RWPE2 (cell line): ENCODE measurements at places on chromosomes 2 and 18.

GRCh38 chr2:155502766-155503165, 804.3 kb downstream of the KCNJ3 start:
- H3K4me1 ChIP-seq = no peaks in the 10 kb centered on the region
- no peak for DNase-seq
- no peak overlapping the region for H3K27ac ChIP-seq
- no peaks in the 10 kb centered on the region for H3K27me3 ChIP-seq
- H3K36me3 ChIP-seq = no peaks in the 10 kb centered on the region
- no peak overlapping the region for H3K4me3 ChIP-seq

DNA sequence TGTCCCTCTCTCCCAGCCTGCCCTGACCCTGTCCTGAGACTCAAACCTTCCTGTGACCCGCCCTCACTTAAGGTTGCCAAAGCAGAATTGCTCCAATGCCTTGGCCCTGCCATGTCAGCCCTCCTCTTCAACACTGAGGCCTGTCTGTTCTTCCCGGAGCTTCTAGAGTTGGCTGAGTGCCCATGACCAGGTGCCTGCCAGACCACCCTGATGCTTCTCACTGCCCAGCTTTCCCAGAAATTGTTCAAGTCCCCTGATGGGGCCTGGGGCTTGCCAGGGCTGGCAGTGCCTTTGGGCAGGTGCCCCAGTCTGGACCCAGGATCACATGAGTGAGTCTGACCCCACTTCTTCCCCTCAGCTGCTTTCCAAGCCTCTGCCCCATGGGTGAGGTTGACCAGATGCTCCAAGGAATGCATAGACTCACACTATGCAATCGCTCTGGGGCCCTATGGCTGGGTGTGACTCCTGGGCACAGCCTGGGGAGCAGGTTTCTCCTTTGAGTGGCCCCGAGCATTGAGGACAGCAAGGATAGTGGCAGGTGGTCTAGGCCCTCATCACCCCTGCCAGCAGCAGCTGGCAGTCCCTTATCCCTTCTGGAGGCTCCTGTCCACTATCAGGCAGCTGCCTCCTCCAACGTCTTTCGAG, 3.1 kb upstream of the INPP5D start:
- no peaks in the 10 kb centered on the region for H3K27me3 ChIP-seq
- no peaks in the 10 kb centered on the region for H3K36me3 ChIP-seq
- no peak for DNase-seq

DNA sequence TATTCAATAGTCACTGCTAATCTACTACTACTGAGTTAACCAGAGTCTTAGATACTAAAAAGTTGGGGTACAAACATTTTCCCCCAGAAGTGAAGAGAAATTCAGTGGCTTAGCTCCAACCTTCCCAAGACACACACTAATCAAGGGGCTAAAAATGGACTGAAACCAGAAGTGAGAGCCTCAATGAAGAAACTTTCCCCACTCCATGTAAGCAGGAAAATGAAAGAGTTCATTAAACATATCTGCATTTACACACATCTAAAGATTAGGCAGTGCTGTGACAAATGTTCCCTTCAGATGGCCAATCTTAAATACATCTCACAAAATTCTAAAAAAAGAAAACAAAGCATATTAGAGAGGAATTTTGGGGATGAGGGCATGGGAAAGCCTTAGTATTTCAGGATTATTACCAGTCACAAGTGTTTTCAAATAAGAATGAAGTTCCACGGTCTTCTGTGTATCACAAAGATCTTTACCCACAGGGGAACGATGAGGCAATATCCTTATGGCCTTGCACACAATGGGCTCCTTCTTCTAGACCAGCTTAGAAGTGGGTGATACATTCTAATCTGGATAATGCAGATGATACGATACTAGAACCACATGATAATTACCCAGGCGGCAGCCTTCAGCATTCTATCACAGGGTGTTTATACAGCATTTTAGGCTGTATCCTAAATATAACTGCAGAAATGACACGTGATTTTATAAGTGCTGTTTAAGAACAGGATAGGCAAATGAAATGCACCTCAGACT, 17.1 kb downstream of the ANKRD44 start:
- H3K4me3 ChIP-seq = no peak overlapping the region
- H3K36me3 ChIP-seq = no peaks in the 10 kb centered on the region
- no peak overlapping the region for H3K27ac ChIP-seq
- DNase-seq = no peak

GRCh38 chr2:16960579-16960978, 294.9 kb upstream of the CYRIA start:
- no peak overlapping the region for H3K4me3 ChIP-seq
- DNase-seq = no peak
- H3K4me1 ChIP-seq = no peaks in the 10 kb centered on the region
- no peaks in the 10 kb centered on the region for H3K36me3 ChIP-seq

DNA sequence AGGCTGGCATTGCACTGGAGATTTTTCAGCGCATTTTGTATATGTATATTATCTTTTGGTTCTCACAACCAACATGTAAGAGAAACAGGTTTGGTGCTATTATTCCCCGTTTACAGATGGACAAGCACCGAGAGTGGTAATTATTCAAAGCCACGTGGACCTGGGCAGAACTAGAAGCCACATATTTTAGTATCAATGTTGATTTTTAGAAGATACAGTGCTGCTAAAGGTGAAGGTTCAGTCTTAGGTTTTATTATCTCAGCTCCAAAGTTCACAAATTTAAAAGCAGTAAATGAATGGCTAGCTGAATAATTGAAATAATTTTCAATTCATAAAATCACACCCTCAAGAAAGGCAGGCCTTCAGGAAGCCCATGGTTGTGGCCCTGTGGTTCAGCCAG, 400.6 kb upstream of the ID2 start:
- no peaks in the 10 kb centered on the region for H3K4me1 ChIP-seq
- no peak overlapping the region for H3K27ac ChIP-seq
- H3K27me3 ChIP-seq = no peaks in the 10 kb centered on the region
- no peak for DNase-seq

DNA sequence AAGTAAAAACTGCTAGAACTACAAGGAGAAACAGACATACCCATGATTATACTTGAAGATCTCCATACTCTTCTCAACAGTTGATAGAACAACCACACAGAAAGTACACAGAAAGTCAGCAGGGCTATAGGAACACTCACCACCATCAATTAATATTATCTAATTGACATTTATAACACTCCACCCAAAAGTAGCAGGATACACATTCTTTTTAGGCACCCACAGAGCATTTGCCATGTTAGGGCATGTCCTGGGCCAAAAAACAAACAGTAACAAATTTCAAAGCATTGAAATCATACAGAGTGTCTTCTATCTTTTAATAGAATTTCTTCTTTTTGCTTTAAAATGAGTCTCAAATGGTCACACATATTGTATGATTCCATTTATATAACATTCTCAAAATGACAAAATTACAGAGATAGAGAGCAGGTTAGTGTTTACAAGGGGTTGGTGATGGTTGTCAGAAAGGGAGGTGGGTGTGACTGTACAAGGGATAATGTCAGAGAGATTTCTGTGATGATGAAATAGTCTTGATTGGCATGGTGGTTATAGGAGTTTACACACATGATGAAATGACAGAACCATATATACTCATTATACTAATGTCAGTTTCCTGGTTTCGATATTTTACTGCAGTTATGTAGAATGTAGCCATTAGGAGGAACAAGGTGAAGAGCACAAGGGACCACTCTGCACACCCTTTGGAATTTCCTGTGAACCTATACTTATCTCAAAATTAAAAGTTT, 82.8 kb downstream of the NCK2 start:
- H3K36me3 ChIP-seq = peaks cover 12% of the 10 kb centered on the region
- DNase-seq = no peak
- no peak overlapping the region for H3K4me3 ChIP-seq
- H3K4me1 ChIP-seq = peaks cover 11% of the 10 kb centered on the region

DNA sequence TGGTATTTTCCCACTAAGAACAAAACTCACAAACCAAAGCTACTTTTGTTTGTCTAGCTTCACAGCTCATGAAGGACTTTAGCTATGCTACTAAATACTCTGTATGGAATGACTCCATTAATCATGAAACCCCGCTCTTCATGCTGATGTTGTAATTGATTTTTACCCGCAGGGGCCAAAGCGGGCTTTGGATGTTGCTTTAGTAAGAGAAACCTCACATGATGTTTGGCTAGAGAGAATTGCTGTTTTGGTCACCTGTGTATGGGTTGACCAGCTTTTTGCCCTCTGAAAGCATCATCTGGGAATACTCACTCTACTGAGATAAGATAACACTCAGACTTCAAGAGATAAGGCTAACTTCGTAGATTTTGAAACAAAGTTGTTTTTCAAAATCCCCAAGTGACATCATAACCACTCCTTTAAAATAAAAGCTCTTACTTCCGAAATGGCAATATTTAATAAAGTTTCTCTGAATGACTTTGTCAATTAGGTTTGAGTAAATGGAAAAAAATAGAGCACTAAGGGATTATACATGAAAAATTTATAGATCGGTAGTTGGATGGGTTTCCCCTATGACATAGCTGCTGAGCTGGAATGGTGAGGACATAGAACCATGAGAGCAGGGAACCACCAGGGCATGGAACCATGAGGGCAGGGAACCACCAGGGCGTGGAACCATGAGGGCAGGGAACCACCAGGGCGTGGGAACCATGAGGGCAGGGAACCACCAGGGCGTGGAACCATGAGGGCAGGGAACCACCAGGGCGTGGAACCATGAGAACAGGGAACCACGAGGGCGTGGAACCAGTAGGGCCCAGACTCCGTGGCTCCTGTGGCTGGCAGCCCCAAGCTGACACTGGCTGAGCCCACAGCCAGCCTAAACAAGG, 31.9 kb downstream of the ACKR3 start:
- H3K27ac ChIP-seq = no peak overlapping the region
- H3K27me3 ChIP-seq = no peaks in the 10 kb centered on the region
- no peak for DNase-seq
- no peaks in the 10 kb centered on the region for H3K4me1 ChIP-seq
- no peaks in the 10 kb centered on the region for H3K36me3 ChIP-seq

DNA sequence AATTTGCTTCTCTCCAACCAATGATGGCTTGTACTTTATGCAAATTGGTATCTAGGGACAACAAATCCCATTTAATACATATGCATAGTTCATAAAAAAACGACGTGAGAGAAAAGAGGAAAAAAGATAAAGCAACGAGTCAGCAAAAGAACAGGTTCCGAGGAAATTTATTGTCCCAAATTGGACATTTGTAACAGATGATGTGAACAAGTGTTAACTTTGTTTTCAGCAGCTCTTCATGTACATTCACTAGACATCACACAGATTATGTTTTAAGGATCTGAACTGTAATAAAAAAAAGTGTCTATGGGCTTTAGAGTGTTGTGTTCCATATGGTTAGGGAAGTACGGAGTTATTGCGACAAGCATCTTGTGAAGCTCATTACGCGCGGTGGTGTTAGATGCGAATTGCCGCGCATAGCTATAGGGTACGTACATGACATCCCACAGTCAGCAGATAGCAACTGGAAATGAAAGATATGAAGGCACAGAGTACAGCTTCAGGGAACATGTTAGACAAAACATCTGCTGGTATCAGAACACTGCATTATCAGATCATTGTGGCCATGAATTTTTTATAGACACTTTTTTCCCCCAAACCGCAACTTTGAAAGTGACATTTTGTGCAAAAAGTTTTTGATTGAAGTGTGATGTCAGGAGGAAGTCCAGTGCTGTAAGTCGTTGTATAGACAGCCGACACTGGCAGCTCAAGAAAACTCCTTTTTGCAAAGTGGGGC, 1073.1 kb upstream of the FANCL start:
- H3K4me3 ChIP-seq = no peak overlapping the region
- no peaks in the 10 kb centered on the region for H3K36me3 ChIP-seq
- H3K27ac ChIP-seq = no peak overlapping the region
- peaks cover 7% of the 10 kb centered on the region for H3K27me3 ChIP-seq

GRCh38 chr2:230137902-230138539, 69.3 kb upstream of the SLC16A14 start:
- H3K4me3 ChIP-seq = no peak overlapping the region
- no peak overlapping the region for H3K27ac ChIP-seq
- no peaks in the 10 kb centered on the region for H3K36me3 ChIP-seq
- no peaks in the 10 kb centered on the region for H3K4me1 ChIP-seq
- no peaks in the 10 kb centered on the region for H3K27me3 ChIP-seq

DNA sequence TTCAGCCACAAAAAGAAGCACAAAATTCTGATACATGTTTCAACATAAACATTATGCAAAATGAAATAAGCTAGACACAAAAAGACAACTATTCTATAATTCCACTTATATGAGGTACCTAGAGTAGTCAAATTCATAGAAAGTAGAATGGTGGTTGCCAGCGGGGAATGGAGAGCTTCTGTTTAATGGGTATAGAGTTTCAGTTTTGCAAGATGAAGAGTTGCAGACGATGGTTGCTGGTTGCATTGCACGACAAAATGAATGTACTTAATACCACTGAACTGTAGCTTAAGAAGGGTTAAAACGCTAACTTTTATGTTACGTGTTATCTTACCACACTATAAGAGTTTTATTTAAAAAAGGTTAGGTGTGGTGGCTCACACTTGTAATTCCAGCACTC, 13.5 kb downstream of the YWHAQ start:
- H3K27ac ChIP-seq = no peak overlapping the region
- H3K4me1 ChIP-seq = peaks cover 8% of the 10 kb centered on the region
- no peaks in the 10 kb centered on the region for H3K27me3 ChIP-seq
- H3K36me3 ChIP-seq = peaks cover 48% of the 10 kb centered on the region
- H3K4me3 ChIP-seq = no peak overlapping the region

DNA sequence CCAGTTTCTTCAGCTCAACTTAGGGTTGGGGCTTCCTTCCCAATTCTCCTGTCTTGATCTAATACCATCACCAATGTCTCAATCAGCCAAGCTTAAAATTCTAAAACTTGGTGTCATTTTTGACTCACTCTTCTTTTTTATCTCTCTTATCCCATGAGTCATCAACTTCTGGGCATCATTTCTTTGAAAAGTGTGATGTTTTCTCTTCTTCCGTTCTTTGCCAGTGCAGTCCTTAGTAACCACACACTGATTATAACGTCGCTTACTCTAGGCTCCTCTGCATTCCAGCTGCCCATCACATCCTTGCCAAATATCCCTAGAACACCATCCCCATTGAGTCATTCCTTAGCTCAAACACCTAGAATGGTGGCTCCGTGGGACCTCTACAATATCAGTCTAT, 27.4 kb upstream of the MRO start:
- no peaks in the 10 kb centered on the region for H3K4me1 ChIP-seq
- no peaks in the 10 kb centered on the region for H3K27me3 ChIP-seq
- DNase-seq = no peak
- H3K27ac ChIP-seq = no peak overlapping the region

DNA sequence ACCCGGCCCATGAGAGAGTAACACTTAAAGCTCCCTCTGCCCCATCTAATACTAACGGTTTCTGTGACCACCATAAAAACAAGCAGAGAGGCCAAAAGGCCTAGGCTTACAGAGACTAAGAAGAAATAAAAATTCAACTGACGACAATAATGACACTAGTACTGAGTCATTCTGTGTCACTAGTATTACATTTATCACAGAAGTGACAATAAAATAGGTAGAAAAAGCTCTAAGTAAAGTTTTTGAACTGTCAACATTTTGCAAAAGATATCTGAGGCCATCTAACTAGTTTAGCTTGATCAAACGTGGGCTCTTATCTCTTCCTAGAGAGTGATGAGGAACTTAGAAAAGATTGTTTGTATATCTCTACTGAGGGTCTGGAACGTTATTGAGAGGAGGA, 35.6 kb downstream of the AP1S3 start:
- no peak overlapping the region for H3K4me3 ChIP-seq
- peak overlapping the region; percentile 94 for H3K27ac ChIP-seq
- peaks cover 10% of the 10 kb centered on the region; the same call in 1 of the 2 replicates for H3K36me3 ChIP-seq
- no peak for DNase-seq
- H3K4me1 ChIP-seq = peaks cover 43% of the 10 kb centered on the region
- H3K27me3 ChIP-seq = no peaks in the 10 kb centered on the region
